DMS 273 treated with DMSO at 0.1 percent for 48 hours (cell line): ENCODE measurements at places on chromosomes 2 and 18.

GRCh38 chr18:49850636-49851035 is 37.3 kb upstream of the ACAA2 start:
- DNase-seq: no peak

DNA sequence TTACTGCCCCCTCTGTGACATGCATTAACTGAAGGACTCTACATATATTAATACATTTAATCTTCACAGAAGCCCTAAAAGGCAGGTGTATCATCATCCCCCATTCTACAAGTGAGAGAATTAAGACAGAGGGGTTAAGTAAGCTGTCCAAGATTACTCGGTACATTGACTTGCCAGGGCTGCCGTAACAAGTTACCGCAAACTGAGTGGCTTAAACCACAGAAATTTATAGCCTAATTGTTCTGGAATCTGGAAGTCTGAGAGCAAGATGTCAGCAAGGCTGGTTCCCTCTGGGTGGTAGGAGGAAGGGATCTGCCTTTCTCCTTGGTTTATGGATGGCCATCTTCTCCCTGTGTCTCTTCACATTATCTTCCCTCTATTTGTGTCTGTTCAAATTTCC is 605.5 kb downstream of the EPHA4 start:
- DNase-seq: no peak

DNA sequence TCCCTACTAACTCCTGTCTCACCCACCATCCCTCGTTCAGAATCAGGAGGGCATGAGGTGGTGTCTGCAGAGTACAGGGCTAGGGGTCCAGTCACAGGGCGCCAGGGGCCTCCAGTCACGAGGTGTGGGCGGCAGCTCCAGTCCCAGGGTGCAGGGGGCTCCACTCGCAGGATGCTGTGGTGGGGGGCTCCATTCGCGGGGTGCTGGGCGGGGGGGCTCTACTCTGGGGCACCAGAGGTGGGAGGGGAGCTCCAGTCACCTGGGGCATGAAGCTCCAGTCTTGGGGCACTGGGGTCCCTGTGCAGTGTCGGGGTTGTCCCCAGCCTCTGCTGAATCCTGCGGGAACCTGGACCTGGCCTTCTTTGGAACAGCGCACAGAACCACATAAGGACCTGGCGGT is 66.0 kb downstream of the EIPR1 start:
- no peak for DNase-seq

DNA sequence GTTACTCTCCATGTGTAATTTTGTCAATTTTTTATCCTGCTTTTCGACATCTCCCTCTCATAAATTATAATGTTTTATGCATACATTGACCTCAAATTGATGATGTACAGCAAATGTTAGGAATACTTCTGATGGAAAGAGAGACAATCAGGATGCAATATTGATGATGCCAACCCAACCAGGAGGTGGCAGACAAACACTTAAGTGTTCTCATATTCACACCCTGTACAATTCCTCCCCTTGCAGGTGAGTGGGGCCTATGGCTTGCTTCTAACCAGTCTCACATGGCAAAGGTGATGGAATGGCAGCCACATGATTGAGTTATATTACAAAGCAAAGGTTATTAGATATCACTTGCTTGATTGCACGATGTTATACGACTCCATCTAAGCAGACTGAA is 594.3 kb upstream of the REG3G start:
- DNase-seq: no peak

DNA sequence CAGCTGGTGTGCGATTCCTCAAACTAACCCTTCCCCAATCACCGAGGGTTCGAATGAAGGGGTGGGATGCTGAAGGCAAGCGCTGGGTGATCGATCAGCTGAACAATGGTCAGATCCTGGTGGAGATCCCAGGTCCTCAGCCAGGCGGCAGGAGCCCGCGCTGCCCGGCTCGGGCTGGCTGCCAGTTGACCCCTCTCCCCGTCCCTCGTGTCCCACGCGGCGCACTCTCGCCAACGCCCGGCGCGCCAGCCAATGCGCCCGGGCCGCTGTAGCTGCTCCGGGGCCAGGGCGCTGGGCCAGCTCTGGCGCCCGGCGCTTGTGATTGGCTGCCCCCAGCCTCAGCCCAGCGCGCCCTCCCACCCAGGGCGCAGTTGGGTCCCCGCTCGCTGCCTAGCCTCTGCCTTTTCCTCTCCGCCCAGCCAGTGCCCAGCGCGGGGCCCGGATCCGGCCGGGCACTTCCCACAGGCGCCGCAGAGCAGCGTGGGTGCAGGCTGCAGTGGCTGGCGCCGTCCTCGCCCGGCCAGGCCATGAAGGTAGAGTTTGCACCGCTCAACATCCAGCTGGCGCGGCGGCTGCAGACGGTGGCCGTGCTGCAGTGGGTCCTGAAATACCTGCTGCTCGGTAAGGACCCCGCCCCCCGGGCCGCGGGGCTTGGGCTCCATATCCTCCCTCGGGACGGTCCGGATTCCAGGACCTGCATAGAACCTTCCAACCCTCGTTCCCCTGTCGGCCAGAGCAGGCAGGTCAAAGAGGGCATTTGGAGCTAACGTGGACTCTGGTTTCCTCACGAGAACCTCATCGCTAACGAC is at the start of gene MOGAT1:
Gene MOGAT1 (plus strand): TSS at position 400 of the 809 bp plus-strand sequence. CDS start 128 bp downstream, at position 528.
- no peak for DNase-seq

DNA sequence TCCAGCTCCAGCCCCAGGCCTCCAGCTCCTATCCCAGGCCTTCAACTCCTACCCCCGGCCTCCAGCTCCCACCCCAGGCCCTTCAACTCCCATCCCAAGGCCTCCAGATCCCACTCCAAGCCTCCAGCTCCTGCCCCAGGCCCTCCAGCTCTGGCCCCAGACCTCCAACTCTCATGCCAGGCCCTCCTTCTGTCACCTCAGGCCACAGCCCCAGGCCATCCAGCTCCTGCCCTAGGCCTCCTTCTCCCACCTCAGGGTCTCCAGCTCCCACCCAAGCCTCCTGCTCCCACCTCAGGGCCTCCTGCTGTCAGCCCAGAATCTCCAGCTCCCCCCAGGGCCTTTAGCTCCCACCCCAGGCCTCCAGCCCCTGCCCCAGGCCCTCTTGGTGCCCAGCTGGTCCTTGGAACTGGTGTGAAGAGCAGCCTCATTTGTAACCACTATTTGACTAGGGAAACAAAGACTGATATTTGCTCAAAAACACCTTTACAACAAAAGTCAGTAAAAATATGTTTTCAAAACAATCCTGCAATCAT is 67.8 kb upstream of the SALL3 start:
- no peak for DNase-seq

GRCh38 chr2:171034315-171034714 is 105.3 kb downstream of the GORASP2 start:
- no peak for DNase-seq

GRCh38 chr18:70260683-70261082 is 28.2 kb upstream of the SOCS6 start:
- DNase-seq: no peak

DNA sequence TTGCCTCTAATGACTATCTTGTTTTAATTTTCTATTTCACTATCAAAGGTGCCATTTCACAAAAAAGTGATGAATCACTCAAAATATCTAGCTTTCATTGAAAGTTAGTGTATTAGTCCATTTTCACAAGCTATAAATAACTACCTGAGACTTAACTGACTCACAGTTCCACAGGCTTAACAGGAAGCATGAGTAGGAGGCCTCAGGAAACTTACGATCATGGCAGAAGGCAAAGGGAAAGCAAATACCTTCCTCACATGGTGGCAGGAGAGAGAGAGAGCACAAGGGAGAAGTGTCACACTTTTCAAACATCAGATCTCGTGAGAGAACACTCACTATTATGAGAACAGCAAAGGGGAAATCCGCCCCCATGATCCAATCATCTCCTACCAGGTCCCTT is 1220.4 kb upstream of the ZEB2 start:
- no peak for DNase-seq

GRCh38 chr18:68429111-68429510 is 285.8 kb downstream of the TMX3 start:
- peak; percentile 27 for DNase-seq

- DNase-seq: no peak
Measured at GRCh38 chr2:10307561-10308156, 5.0 kb downstream of the HPCAL1 start.

GRCh38 chr18:34350778-34351177 is 126.1 kb upstream of the NOL4 start:
- DNase-seq: no peak
